ENCODE measurements at places on chromosomes 5 and 9.

- DNase-seq = no peak
These were observed 90.9 kb downstream of the CFAP90 start for GRCh38 chr5:7759951-7760580.

DNA sequence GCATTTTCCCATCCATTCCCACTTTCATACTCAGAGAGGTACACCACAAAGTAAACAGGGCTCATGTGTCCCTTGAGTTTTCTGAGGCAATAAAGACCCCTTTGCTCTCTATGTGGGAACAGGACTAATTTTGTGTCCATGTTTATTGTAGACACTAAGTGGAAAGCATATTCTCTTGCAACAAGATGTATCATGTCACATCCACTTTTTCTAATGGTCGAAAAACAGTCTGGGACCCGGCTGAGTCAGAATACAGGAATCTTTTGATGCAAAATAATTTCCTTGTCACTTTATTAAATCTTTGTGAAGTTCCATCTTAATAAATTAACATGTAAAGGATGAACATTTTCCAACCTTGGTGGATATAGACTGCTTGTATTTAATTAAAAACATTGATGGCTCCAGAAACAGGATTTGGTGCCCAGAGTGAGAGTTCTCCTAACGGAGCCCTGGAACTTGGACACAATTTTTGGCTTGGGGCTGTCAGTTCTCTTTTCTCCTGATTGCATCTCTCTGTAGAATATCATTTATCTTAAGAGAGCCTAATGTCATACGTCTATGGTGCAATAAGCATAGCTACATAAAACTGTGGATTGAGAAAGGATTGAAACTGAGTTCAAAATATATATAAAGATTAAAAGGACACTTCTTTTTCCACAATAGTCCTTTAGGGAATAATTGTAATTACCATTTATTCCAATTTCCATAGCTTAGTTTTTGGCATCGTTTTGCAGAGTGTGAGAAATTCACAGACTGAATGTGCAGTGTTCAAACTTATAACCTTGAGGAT is 1116.7 kb upstream of the SEMA6A start:
- no peak for DNase-seq

GRCh38 chr9:97638666-97639065 is 5.0 kb downstream of the NCBP1 start:
- DNase-seq = no peak

DNA sequence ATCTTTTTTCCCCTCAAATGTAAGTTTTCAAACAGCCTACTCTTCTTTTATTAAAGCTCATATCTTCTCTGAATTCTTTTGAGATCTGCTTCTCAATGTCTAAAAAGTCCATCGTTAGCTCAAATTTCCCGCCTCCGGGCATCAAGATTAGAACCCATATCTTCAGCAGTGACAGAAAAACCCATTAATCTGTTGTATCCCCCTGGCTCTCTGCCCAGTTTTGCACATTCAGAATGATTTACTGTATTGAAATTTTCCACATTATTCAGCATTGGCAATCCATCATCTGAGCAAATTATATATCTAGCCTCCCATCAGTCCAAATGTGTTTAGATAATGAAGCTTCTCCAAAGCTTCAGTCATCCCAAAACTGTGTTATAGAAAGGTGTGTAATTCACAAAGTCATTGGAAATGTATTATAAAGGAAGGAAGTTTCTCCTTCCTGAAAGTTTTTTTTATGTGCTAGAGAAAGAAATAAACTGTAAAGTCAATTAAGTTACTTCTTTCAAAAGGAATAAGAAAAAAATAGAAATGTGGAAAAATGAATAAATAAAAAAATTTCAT is 849.9 kb downstream of the MAT2B start:
- no peak for DNase-seq

DNA sequence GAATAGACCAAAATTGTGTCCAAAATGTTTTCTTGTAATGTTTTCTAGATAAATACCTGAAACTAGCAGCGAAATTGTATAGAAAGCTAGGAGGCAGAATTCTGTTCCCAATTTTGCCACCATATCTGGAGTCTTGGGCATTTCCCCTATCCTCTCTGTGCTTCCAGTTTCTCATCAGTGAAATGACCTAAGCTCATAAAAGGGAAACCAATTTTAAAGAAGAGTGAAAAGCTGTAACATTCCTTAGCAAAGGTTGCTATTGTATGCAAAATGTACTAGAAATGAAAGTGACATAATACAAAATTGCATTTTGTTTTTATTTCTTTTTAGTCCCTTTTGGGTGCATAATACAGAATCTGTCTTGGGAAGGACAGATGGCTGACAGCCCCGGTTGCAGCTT is 36.8 kb upstream of the CAST start:
- DNase-seq = no peak

DNA sequence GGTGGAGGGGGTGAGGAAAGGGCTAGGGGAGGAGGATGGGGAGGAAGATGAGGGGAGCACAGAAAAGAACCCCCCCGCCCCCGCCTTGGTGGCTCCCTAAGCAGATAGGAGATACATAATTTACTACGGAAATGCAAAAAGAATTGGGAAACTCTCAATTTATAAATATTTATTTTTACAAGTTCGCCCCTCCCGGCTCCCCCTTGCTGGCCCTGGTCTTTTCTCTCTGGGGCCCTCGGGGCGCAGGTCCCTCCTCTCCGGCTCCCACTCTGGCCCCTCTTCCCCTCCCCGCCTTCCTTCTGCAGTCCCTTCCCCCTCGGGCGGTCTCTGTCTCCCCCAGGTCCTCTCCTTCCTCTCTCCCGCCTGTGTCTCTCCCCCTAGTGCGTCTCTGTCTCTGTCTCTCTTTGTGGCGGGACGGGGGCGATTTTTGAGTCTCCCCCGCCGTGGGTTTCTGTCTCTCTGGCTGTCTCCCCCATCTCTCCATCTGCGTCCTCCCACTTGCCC is 173.6 kb upstream of the IER5L start:
- DNase-seq = no peak

- no peak for DNase-seq
These were observed 553.8 kb downstream of the PTPRD start for GRCh38 chr9:10059044-10059443.

DNA sequence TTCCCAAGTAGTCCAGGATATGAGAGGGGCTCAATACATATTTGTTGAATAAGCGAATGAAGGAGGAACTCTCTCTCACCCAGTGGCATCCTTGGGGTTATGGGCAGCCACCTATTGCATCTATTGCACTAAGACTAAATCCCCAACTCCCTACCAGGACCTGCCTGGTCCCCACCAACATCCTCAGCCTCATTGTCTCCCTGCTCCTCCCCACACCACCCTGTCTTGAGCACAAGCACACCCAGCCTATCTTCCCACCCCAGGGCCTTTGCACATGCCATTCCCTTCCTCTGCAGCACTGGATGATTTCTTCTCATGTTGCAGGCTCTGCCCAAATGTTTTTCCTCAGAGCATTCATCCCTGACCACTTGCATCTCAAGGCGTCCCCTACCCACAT is 133.8 kb downstream of the BARX1 start:
- DNase-seq = no peak

GRCh38 chr5:138789771-138790242 is 36.6 kb downstream of the CTNNA1 start:
- no peak for DNase-seq

DNA sequence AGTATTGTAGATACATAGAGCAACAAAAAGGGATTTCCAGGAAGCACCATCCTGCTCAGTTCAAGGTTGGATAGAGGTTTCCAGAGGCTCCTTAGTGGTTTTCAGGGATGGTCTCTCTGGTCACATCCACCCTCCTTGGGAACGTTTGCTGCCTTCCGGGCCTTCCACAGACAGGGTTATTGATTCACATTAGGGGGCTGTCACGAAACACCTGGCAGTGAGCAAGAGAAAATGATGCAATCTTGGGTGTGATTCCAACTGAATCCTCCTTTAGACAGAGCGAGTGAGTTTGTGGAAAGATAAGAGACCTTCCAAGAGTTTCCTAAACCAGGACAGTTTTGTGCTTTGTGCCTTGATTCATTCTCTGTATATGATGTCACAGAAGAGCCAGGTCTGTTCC is 43.8 kb upstream of the CTSL start:
- DNase-seq = no peak

GRCh38 chr5:160852049-160852448 is at the start of gene ATP10B:
Gene ATP10B (minus strand): TSS chr5:160852211. CDS start chr5:160688074, 164,137 bp downstream.
- DNase-seq = no peak

DNA sequence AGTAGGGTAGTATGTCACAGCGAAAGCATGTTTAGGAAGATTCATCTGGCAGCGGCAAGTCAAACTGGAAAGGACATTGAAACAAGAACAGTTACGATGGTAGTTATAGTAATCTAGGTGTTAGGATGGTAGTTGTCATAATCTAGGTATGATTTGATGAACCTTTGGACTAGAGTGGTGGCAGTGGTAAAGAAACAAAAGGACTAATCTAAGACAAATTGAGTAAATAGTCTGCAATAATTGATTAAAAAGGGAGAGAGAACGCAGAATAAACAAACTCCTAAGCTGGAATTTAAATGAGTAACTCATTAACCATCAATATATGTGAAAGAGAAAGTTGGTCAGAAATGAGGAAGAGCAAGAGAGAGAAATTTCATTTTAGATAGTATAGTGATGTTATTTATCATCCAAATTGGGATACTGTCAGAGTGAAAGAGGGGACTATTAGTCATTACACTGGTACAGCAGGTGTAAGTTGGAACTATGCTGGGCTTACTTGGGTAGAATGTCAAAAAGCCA is 56.8 kb downstream of the MTREX start:
- no peak for DNase-seq

DNA sequence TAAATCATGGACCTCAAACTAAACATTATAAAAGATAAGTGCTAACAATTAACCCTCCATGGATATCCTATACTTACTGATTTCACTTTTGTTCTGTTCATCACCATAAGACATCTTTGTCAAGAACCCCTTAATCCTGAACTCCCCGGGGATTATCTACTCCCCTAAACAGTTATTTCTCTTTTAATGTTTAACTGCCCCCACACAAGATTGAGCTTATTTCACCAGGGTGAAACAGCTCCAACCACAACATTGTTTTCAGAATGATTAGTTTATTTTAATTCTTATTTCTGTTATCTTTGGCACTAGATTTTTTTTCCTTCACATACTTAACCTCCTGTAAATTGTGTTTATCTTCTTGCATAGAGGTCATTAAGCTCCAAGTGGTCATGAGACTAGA is 103.2 kb upstream of the HCN1 start:
- DNase-seq = no peak

DNA sequence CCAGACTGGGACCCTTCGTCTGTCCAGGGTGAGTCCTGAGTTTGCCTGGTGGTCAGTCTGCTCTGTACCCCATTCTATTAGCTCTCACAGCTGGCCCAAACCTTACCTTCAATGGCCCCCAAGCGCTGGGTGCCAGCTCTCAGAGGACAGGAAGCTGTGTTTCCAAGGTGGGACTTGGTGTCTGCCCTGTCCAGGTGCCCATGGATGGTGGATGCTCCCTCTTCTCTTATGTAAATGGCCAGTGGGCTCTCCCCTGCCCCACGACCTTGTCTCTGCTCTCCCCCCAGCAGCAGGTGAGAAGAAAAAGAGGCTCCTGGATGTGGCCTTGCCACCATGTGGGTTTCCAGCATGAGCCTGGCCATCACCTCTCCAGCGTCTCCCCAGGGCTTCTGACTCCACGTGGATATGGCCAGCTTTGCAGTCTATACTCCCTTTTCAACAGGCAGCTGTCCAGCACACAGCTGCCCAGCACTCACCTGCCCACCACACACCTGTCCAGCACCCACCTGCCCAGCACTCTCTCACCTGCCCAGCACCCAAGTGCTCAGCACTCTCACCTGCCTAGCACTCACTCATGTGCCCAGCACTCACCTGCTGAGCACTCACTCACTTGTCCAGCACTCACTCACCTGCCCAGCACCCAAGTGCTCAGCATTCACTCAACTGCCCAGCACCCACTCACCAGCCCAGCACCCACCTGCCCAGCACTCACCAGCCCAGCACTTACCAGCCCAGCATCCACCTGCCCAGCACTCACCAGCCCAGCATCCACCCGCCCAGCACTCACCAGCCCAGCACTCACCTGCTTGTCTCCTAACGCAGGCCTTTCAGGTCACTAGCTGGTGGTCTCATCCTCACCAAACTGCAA is 136.2 kb upstream of the IRX2 start:
- no peak for DNase-seq

- DNase-seq = no peak
These were observed 21.3 kb downstream of the HK3 start for GRCh38 chr5:176877793-176878331.

- no peak for DNase-seq
These were observed 73.9 kb downstream of the KIF24 start for GRCh38 chr9:34254966-34255825.

GRCh38 chr9:109597496-109597895 is 99.4 kb upstream of the PTPN3 start:
- DNase-seq = no peak

- no peak for DNase-seq
These were observed 3.5 kb downstream of the PRXL2C start for GRCh38 chr9:96651626-96652025.

DNA sequence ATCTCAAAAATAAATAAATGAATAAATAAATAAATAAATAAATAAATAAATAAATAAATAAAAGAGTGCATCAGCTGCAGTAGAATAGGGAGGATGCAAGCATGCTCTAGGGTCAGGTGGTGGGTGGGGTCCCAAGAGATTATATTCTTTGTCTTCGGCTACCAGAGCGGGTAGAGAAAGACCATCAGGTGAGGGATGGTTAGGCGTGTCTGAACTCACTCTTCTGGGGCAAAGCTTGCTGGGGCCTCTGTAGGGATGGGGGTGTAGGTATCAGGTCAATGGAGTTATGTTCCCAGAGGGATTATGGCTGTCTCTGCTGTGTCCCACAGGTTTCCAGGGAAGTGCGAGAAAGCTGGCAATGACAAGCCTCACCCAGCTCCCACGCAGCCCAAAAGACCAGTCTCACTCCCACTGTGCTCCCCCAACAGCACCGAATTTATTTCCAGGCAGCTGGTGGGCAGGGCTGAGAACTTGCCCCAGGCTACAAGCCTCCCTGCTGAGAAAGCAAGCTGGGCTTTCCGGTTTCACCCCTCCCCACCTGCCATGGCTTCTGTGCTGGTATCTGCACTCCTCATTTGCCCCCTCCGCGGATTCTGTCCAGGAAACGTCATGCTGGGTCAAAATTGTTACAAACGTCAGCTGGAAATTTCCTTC is 180.8 kb downstream of the LURAP1L start:
- DNase-seq = no peak

GRCh38 chr5:97618721-97619120 is 435.7 kb upstream of the RIOK2 start:
- no peak for DNase-seq

- DNase-seq = no peak
These were observed 5.3 kb downstream of the CAVIN4 start for GRCh38 chr9:100583014-100583802.

DNA sequence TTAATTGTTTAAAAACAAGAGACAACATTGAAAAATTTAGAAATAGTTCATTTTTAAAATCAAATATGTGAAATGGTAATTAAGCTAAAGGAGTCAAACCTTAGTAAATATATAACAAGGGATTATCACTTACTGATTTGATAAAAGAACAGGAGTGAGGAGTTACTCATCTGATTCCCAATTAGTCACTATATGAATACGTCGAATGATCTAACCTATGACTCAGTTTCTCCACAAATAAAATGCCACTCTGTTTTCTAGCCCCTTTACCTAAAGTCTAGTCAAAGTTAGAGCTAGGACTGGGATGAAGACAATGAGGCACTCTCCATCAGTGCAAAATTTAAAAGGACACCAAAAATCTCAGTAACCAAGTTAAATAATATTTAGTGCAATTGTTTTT is 70.4 kb upstream of the RASEF start:
- no peak for DNase-seq

Data from activated CD4-positive, alpha-beta T cell treated with anti-CD3 and anti-CD28 coated beads for 1 hour (primary cell).